Cerebellar cortex (tissue), 1 donor: ENCODE measurements at places on chromosomes 6 and 20.
A peak's percentile ranks its signal among the peaks of the same experiment; 100 is the strongest.

DNA sequence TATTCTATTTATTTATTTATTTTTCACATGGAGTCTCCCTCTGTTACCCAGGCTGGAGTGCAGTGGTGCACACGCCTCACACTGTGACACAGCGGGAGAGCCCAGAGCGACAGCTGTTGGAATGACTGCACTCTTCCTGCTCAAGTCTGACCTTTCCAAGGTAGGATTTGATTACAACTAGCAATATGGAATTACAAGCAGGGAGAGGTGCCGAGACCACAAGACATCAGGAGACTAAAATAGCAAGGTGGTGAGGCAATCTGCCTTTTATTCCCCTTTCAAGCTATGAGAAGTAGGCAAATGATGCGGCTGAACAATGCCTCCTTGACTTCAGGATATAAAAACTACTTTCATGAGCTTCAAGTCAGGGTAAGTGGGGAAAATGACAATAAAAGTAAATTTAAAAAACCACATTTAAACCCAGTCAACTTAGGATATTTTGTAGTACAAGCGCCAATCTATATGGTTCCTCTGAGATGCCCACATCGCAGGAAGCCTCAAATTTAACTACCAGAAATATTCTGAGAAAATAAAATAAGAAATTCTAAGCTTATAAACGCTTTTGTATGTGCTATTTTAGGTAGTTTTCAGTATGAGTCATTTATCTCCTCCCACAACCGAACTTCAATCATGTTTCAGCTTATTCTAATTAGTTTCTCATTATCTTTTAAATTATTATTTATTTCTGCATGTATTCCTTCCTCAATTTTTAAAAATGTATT, 146.9 kb upstream of the SGK1 start:
- no peak for DNase-seq

GRCh38 chr6:159609652-159610178, 83.3 kb downstream of the SOD2 start:
- no peak for DNase-seq

- DNase-seq, result no peak
Observed at GRCh38 chr6:108598305-108598863, 37.7 kb downstream of the FOXO3 start.

DNA sequence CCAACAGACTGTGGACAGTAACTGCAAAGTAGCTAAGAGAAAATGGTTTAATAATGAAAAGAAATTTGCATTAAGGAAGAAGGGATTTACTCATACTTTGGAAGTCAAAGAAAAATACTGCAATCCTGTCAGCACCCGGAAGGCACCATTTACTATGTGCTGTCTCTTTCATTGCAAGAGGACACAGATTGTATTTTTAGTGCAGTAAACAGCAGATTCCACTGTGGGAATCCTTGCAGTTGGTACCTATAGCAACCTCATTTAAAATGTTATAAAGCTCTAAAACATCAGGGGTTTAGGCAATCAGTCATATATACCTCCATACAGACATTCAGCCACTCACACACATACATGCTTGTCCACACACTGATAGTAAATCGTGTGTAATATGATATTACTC, 346.8 kb downstream of the PKHD1 start:
- DNase-seq, result no peak

DNA sequence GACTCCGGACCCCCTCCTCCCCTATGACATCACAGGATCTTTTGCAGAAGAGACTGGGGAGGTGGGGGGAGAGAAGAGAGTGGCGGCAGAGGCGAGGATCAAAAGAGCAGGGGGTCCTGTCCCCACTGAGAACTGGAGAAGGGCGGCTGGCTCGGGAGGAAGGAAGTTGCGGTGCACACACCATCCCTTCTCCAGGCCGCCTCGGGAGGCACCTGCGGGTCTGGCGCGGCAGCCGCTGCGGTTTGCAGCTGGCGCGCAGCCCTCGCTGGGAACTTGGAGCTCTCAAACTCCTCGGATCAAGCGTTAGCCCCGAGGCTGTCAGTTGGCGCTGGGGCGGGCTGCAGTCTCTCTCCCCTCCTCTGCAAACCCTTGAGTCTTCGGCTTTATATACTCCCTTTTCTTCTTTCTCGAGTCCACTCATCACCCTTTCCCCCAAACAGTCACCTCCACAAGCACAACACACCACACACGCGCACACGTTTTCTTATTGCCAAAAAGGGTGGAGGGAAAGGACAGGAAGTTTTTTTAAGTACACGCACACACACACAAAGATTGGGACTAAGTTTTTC, 180.7 kb downstream of the TBXT start:
- DNase-seq, result peak; percentile 56

- no peak for DNase-seq
Observed at GRCh38 chr6:27558028-27558724, 85.3 kb upstream of the ZNF184 start.

- DNase-seq, result no peak
Observed at GRCh38 chr20:31918466-31919105, 33.3 kb downstream of the PDRG1 start.

- no peak for DNase-seq
Observed at GRCh38 chr6:145489583-145489982, 245.7 kb downstream of the EPM2A start.

GRCh38 chr20:14955399-14955798, 618.0 kb upstream of the FLRT3 start:
- DNase-seq, result no peak

- no peak for DNase-seq
Observed at GRCh38 chr6:132247381-132248159, 153.7 kb downstream of the MOXD1 start.

- DNase-seq, result no peak
Observed at GRCh38 chr6:64083261-64083660, 447.7 kb downstream of the PHF3 start.

- peak; percentile 3 for DNase-seq
Observed at GRCh38 chr6:136989571-136990241, 55.1 kb downstream of the IL20RA start.

- DNase-seq, result no peak
Observed at GRCh38 chr6:163346497-163346961, 68.0 kb upstream of the QKI start.

- no peak for DNase-seq
Observed at GRCh38 chr20:40767615-40767924, 78.5 kb upstream of the MAFB start.

- DNase-seq, result no peak
Observed at GRCh38 chr20:13094976-13095375, 86.2 kb downstream of the SPTLC3 start.

- DNase-seq, result no peak
Observed at GRCh38 chr20:12074111-12074655, 156.5 kb downstream of the BTBD3 start.

- no peak for DNase-seq
Observed at GRCh38 chr6:107911692-107912091, 46.3 kb downstream of the SEC63 start.

DNA sequence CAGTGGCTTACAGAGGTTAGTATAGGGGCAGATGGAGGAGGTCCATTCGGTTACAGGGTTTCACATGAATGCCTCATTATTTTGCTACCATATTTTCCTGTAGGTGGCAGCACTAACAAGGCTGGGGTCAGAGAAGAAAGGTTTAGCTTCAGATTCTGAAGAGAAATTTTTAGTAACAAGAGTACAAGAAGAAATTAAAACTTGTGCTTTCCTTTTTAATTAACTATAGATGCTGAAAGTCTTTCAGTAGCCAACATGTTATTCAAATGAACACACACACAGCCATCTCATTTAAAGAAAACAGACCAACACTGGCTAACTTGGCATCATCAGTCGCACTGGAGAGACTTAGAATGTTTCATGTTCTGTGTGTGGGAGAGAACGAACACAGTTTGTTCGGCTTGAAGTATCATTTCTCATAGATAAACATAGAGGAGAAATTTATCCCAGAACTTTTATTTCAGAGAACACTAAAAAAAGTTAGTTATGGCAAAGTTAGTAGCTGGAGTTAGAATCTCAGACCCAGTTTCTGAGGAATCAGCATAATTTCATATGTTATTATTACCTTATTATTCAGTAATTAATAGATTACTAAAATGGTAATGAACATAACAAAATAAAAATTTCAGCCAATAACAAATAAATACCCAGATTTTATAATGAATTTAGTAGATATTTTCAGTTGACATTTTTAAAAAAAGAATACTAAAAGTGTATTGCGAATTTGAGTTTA, 314.0 kb upstream of the RSPO3 start:
- peak; percentile 67 for DNase-seq

GRCh38 chr6:35282472-35282871, 15.1 kb upstream of the DEF6 start:
- no peak for DNase-seq

GRCh38 chr6:101527467-101527866, 134.0 kb downstream of the GRIK2 start:
- DNase-seq, result no peak

DNA sequence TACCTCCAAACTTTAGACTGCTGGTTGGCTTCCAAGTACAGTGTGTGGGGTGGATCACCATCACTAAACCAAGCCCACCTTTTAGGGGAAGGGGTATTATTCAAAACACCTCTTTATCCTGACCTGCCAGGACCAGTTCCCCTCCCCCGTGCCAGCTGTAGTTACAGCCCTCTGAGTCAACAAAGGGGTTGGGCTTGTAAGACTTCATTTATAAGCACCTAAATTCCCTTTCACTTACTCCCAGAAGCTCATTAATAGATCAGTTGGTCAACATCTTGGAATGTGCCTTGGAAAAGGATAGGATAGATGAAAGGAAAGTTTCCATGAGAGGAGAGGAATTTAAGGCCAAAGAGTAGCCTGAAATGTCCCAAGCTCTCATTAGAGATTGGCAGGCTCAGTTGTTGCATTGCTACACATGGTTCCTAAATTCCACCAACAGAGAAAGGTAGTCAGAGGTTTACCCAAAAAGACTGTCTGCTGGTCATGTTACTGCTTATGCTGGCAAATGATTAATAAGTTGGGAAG, 59.2 kb downstream of the TNFAIP3 start:
- no peak for DNase-seq

DNA sequence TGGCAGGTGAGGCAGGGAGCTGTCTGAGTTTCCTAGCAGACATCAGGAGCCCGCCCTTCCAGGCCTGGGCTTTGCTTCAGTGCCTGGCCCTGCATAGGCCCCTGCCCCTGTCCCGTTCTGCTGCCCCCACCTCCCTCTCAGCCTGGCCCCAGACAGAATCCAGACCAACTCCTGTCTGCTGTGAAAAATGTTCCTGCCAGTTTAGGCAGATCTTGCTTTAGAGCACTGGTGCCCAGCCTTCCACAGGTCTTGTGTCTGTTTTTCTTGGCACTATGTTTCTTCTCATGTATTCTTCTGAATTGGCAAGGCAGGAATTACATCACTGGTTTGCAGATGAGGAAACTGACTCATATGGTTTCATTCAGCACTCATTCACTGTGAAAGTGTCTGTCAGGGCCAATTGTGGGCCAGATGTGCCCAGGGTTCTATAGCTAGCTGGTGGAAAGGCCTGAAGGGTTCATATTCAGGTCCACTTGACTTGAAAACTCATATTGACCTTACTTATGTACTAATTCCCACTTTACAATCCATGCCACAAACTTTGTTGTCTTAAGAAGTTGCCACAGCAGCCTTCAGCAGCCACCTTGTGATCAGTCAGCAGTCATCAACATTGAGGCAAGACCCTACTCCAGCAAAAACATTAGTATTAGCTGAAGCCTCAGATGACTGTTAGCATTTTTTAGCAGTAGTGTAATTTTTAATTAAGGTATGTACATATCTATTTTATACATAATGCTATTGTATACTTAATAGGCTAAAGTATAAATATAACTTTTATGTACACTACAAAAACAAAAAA, 40.5 kb downstream of the HLA-F start:
- DNase-seq, result no peak

- peak; percentile 73 for DNase-seq
Observed at GRCh38 chr6:139364302-139364981, 10.0 kb downstream of the CITED2 start.

- DNase-seq, result no peak
Observed at GRCh38 chr6:16136621-16137450, 8.0 kb downstream of the MYLIP start.

DNA sequence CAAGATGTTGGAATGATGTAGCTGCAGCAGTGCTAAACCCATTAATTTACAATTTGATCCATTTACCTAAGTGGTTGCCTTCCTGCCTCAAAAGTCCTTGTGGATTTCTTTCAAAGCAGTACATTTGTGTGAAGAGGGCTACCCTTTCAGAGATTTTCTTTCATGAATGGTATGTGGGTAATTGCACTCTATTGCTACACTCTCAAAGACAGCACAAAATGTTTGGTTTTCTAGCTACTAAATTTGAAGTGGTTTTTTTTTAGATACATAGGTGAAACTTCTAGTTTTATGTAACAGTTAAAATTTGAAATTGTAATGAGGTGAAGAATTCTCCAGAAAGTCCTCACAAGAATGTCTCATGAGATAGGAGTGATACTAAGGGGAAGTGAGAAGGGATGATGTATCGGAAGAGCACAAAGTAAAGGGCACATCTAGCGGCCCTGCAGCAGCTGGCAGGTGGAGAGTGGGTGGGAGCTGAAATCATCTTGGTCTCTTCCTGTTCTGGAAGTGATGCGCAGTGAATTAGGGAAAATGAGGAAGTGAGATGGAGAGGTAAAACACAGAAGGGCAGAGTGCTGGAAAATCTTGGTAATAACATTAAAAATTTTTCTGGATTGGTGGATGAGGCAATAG, 236.8 kb upstream of the MAN1A1 start:
- no peak for DNase-seq

- DNase-seq, result no peak
Observed at GRCh38 chr20:37356387-37356786, 10.4 kb downstream of the SRC start.

DNA sequence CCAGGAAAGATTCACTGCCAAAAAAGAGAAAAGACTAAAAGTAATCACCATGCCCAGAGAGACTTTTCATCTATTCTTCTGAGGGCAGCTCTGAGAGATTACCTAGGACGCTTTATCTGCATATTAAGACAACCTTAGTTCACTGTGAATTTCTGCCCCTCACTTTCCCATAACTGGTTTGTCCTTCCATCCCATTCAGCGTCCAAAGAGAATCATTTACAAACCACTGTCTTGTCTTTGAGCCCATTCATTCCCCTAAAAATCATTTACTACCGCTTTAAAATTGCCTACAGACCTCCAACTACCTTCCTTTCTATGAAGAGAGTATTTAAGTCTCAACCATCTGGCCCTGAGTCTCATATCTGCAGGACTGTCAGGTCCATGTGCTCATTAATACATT, 149.0 kb downstream of the PDSS2 start:
- no peak for DNase-seq

GRCh38 chr6:21610341-21610740, 16.8 kb downstream of the SOX4 start:
- no peak for DNase-seq

DNA sequence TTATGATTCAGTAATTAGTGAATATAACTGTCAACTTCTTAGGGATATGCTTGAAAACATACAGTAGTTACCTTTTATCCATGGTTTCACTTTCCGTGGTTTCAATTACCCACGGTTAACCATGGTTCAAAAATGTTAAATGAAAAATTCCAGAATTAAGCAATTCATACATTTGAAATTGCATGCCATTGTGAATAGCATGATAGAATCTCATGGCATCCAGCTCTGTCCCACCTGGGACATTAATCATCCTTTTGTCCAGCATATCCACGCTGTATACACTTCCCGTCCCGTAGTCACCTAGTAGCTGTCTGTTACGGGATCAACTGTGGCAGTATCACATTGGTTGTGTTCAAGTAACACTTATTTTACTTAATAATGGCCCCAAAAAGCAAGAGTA, 781.7 kb upstream of the CITED2 start:
- no peak for DNase-seq
